ENCODE measurements at places on chromosomes 5 and 9.
A peak's percentile ranks its signal among the peaks of the same experiment; 100 is the strongest.

DNA sequence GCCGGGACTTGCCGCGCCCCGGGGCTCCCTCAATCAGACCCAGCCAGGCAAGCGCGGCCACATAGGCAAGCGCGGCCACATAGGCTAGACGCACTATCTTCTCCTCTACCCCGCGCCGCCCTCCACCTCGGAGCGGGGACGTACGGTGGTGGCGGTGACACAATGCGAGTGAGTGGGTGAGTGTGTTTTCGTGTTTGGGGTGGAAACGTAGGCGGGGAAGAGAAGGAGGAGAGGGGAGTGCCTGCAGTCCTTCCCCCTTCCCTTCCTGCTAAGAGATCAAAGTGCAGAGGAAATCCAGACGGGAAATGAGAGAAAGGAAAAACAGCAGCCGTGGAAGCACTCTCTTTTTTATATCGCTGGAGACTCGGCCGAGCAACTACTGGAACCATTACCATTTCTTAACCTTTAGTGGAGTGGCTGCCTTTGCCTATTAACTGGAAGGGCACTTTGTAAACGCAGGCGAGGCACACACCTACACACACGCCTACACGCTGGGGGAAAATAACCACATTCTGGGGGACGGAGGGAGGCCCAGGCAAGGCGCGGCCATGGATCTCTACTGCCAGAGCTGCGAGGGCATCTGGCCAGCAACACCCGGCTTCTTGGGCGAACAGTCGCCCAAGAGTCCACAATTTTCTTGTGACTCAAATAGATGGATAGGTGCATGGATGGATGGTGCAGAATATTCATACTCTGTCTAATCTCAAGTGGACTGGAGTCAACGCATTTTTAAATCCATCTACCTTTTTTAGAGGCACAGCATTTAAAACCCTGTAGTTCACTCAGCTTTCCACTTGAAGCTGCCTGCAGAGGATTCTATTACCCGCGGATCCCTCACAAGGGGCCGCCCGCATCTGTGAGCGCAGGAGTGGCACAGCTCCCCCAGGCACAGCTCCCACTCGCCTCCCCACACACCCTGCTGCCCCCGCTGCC, 2.1 kb downstream of the EDIL3 start:
- peak; percentile 72 for DNase-seq

DNA sequence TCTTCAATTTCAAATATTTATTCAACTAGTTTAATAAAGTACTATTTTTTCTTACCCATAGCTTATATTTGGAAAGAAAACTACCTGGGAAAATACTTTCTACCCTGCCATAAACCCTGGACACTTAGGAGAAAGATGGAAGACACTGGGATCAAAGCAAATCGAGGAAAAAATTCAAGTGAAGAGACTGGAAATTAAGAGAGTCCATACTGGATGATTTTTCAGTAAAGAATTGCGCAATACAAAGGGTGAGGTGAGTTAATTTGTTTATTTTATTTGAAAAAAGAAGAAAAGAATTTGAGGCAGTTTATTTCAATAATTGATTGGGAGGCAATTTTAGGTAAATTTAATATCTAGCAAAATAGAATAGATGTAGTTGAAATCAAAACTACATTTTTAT, 331.8 kb upstream of the ITGA1 start:
- no peak for DNase-seq

DNA sequence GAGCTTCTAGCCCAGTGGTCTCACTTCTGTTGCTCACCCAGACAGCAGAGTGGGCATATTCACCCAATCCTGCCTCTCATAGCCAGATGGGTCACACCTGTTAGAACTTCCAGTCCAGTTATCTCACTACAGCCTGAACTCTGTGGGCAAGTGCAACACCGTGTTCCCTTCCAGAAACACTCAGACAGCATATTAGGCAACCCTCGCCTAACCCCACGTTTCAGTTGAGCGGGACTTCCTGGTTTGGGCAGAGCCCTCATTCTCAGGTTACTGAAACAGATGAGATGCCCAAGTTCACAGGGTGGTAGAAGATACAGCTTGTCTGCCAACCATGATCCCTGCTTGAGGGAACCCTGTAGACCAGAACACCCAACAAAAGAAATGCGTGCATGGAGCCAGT, 538.2 kb downstream of the CYLC2 start:
- DNase-seq: no peak

- DNase-seq: no peak
Observed at GRCh38 chr5:127439644-127440043, 77.8 kb upstream of the PRRC1 start.

DNA sequence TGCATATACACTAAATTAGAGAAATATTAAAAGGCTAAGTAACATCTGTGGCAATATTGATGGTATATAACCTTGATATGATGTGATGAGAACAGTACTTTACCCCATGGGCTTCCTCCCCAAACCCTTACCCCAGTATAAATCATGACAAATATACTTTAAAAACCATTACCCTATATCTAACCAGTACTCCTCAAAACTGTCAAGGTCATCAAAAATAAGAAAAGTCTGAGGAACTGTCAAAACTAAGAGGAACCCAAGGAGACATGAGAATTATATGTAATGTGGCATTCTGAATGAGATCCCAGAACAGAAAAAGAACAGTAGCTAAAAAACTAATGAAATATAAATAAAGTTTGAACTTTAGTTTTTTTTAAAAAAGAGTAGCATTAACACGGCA, 7.3 kb upstream of the IFNB1 start:
- DNase-seq: no peak

GRCh38 chr9:131361202-131361833, 32.6 kb upstream of the PRRC2B start:
- peak; percentile 3 for DNase-seq

DNA sequence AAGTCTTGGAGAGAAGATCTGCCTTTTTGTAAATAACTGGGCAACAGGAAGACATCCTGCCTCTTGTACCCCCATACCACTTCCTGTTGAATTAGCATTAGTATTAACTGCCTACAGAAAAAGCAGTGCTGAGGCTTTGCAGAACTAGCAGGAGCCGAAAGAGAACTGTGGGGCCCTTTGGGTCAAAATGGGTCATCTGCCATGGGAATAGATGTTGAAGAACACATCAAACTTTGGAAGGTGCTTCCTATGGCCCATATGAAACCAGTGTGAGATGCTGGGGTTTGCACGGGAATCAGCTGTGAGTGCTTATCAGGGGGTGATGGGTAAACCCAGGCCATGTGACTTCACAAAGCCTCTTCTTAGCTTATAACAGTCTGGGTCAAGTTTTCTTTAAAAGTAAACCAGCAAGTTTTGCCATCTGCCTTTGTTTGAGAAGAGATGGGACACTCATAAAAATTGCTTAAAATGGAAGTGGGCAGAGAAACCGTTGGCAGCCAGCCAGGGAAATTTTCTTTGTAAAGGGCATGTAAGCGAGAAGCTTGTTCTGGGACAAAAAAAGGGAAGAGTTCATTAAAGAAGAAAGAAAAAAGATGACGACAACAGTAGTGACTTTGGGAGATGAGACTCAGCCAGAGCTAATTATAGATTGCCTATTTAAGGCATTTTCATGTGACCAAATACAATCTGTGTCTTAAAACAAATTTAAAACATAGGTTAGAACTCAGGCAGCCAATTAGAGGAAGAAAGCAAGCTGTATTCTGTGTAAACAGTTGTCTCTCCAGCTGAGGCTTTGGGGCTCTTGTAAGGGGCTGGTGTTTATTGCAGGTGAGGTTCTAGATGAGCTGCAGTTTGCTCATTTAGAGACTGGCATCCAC, 4.4 kb downstream of the SLC25A25 start:
- DNase-seq: no peak

GRCh38 chr9:37281541-37281940, 141.0 kb upstream of the GRHPR start:
- no peak for DNase-seq

GRCh38 chr5:61114441-61114840, 47.8 kb downstream of the SMIM15 start:
- DNase-seq: no peak

DNA sequence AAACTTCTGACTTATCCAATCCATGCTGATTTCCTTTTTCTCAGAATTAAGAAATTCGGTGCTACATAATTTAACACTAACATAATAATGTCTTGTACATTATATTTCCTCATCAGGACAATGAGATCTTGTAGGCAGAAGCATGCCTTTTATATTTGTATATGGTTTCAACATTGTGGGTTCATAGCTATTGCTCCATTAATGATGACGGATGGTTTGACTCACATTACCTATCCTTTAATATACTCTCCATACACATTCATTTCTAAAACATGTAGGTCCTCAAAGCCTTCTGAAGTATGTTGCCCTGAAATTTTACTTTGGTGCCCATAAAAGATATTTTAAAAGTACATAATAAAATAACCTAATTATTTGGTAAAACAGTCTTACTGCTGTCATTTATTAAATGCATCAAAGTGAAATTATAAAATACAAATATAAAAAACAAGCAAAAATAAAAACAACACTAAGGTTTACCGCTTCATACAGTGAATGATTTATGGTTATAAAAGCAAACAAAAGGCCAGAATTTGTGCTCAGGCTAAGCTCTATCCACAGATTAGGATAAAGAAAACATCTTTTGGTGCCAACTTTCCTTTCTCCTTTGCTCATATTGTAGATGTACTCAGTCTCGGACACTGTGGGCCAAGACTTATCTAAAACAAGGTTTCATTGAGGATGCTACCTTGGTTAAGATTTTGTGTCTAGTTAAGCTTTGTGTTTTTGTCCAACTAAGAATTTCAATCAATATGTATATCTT, 61.2 kb upstream of the GCNT4 start:
- DNase-seq: no peak

GRCh38 chr9:118962426-118962825, 406.8 kb downstream of the BRINP1 start:
- no peak for DNase-seq

DNA sequence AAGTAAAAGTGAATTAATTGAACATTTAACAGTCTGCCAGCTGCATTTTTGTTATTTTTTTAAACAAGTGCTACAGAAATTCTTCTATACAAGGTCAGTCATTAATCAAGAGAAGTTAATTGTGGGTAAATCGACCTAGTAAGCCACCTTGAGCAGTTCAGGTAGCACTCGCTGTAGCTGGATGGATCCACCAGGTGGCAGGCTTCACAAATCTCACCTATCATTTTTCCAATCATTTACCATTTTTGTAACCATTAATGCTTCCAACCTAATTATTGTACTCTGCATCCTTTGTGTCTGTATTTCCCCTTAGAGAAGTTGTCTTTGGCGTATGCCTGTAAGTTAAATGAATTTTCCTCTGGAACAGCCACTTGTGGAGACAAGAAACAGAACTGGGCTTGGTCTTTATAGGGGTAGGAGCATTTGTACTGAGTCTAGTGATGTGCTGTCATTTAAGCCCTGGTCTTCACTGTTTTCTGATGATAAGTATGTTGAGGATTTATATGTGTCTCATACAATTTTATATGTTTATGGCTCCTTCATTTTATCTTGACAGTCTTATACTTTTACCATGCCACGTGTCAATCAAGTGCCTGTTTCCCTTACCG, 39.5 kb downstream of the CD180 start:
- peak; percentile 26 for DNase-seq

GRCh38 chr5:75277463-75277862, 40.8 kb upstream of the ANKRD31 start:
- no peak for DNase-seq

DNA sequence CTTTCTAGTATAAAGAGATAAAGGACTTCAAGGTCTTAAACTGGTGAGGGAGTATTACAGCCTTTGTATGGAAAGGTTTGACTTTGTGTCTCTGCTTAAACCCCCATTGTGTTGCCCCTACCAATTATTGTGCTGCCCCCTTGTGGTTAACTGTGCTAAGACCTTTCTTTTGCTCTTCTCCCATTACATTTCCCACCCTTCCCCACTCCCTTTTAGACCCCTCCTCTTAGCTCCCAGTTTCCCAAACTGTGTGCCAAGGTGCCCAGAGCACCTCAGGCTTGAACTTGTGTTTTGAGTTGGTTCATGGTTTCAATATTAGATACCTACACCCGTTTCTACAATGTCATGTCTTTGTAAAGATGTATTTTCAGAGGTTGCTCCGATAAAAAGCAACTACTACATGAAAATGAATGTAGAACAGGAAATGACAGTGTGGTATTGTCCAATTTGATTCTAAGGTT, 2.9 kb downstream of the JAK2 start:
- DNase-seq: peak; percentile 55

- no peak for DNase-seq
Observed at GRCh38 chr9:132809677-132810271, 68.3 kb downstream of the AK8 start.

GRCh38 chr9:3682186-3682585, 156.4 kb upstream of the RFX3 start:
- no peak for DNase-seq

- no peak for DNase-seq
Observed at GRCh38 chr9:137486545-137487453, 27.7 kb upstream of the NSMF start.

GRCh38 chr5:33474004-33474403, 33.2 kb downstream of the TARS1 start:
- no peak for DNase-seq

DNA sequence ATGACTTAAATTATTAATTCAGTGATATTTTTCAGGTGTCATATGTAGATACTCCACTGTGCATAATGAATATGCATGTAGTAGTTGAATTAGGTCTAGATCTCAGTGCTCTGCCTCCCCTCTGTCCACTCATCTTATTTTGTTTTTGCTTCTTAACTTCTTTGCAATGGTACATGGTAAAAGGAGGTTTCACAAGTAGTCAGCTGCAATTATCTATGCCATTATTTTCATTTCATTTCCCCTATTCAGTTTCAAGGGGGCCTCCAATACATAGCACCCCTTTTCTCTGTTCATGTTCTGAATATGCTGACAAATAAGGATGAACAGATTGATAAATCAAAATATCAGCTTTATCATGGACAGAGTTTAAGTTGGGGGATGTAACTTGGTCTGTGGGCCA, 511.6 kb upstream of the ZNF608 start:
- no peak for DNase-seq

DNA sequence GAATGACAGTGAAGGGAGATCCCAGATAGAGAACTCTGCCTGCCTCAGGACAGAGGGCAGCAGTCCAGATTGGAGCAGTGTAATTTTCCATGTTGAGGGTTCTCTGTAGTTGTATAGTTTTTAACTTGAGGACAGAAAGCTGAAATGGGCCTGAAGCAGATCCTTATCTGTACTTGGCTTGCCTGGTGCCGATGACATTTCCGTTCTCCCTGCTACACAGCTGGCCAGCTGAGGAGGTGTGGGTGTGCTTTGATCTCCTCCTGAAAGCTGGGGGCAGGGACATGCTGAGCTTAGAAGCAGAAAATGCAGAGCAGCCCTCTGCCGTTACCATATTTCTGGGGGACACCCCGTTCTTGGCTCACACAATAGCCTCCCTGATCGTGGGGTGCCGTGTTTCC, 10.5 kb downstream of the GLRX start:
- no peak for DNase-seq

Data from WTC11 (cell line).